SK-N-SH treated with all-trans-retinoic acid at 6 μM for 48 hours (cell line): ENCODE measurements at places on chromosomes 16 and 17.

DNA sequence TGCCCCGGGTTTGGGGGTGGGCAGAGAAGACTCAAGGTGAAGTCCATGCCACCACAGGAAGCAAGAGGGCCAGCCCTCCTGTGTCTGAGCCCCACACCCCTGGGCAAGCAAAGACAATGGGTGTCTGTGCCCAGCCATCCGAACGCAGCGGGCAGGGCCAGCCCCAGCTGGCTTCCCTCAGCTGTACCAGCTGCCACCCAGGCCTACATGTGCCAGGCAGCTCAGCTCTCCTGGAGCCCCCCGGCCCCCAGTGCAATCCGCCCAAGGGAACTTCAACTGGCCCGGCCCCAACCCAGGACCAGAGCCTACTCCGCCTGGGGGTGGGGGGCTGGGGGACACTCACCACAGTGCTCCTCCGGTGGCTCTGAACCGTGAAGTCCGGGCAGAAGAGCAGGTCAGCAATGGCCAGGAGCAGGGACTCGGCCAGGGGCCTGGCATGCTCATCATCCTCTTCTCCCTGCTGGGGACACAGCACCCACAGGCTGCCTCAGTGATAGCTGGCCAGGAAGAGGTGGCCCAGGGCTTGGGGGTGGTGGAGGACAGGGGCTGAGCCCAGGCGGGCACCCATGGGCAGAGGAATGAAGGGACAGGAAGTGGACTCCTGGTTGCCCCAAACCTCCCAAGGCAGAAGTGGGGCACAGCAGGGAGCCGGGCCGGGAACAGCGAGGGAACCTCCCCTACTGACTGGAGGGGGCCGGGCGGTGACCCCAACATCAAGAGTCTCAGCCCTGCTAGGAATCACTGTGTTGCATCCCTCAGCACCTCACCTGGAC lies 9.8 kb downstream of the HID1 start:
- ATAC-seq, result no peak

GRCh38 chr17:45267436-45268055 lies 5.7 kb upstream of the SPATA32 start:
- ATAC-seq, result no peak

DNA sequence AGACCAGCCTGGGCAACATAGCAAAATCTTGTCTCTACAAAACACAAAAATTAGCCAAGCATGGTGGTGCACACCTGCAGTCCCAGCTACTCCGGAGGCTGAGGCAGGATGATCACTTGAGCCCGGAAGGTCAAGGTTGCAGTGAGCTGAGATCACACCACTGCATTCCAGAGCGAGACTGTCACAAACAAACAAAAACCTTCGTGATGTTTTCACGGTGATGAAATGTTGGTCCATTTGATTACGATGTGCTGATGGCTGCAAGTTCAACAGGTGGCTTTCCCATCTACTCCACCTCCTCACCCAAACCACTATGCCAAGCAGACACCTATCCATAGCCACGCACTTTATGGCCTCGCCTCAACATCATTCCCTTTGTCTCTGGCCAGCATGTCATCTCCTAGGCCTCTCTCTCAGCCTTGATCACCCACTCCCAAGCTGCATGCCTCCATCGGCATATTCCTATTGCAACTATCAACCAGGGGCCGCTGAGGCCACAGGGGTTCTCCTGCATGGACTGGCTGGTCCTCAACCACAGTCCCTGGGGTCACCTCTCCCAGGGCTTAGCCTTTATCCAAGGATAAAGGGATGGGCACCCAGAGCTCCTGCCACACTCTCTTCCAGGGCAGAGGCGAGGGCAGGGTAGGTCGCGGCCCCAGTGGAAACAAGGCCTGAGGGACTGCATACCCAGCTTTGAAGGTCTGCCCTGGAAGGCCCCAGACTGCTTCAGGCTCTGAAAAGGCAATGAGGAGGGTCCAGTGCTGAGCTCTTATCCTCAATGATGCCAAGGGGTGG lies 17.1 kb upstream of the ALOX15B start:
- ATAC-seq, result no peak

GRCh38 chr17:1634841-1635650 lies 6.4 kb upstream of the SLC43A2 start:
- ATAC-seq, result no peak
